Heart left ventricle (tissue), 16 donors: ENCODE measurements at places on chromosomes 5 and 9. TPM values are rescaled to one million over a fixed set of nuclear protein-coding genes. Genes with fewer than 3 reads are reported as not detected.

DNA sequence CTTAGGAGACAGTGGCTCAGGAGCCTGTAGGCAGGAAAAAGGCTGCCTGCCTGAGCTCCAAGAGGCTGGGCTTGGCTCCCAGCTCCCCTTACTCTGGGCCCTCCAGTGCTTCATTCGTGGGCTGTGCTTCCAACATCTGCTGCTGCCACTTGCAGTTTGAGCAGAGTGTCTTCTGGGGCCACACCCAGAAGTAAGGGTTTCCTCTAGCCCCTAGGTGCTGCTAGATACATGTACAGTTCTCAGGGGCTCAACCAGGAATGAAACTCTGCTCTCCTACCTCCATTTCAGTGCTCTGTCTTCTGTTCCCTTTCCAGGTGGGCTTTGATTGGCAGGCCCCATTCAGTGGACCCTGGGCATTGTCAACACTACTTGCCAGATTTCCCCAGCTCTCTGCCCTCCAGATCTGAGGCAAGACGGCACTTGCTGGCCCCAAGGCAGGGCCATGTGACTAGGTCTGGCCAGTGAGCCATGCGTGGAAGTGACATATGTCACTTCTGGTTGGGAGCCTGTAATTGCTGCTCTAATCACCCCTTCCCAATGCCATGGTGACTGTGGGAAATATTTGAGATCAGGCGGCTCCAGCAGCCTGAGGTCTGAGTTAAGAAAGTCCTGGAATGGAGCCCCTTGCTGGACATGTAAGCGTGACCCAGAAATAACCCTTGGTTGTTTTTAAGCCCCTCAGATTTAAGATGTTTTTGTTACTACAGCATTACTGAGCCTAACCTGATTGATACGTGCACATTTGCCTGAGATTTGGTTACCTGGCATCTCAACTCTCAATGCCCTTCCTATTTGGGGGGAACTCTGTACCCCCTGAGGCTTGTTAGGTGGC is 9.4 kb upstream of the BOD1 start:
- no peaks in the 10 kb centered on the region for H3K36me3 ChIP-seq
- no peak overlapping the region for H3K27ac ChIP-seq
- DNase-seq: no peak
- peaks cover 5% of the 10 kb centered on the region for H3K4me1 ChIP-seq

GABRB2 gene
- not detected for total RNA-seq

GRCh38 chr5:106171132-106171531 is 1499.6 kb downstream of the EFNA5 start:
- H3K36me3 ChIP-seq: no peaks in the 10 kb centered on the region
- no peak overlapping the region for H3K4me3 ChIP-seq
- no peak overlapping the region for H3K27ac ChIP-seq
- DNase-seq: no peak
- H3K4me1 ChIP-seq: no peaks in the 10 kb centered on the region
- H3K27me3 ChIP-seq: no peaks in the 10 kb centered on the region

- DNase-seq: no peak
- H3K27ac ChIP-seq: no peak overlapping the region
Observed at GRCh38 chr5:101663543-101663942, 632.5 kb downstream of the SLCO4C1 start.

PCDHGA6 gene
- 10.3 TPM for total RNA-seq

DNA sequence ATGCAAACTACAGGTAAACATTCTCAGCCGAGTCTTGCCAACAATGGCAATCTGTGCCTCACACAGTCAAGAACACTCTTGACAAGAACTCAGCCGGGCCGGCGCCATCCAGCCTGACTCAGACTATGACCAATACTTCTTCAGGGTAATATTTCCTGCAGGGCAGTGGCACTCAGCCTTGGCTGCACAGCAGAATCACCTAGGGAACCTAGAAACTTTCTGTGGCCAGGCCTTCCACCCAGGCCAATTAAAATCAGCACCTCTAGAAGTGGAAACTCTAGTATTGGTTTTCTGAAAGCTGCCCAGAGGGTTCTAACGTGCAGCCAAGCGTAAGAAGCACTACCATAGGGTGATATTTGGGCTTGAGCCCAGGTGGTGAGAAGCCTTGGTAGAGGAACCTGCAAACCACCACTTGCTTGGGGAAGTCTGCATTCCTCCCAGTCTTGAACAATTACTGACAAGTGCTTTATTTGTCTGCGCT is 120.6 kb downstream of the TTLL11 start:
- H3K36me3 ChIP-seq: no peaks in the 10 kb centered on the region
- no peak overlapping the region for H3K27ac ChIP-seq
- no peaks in the 10 kb centered on the region for H3K27me3 ChIP-seq
- no peaks in the 10 kb centered on the region for H3K4me1 ChIP-seq
- H3K4me3 ChIP-seq: no peak overlapping the region

DNA sequence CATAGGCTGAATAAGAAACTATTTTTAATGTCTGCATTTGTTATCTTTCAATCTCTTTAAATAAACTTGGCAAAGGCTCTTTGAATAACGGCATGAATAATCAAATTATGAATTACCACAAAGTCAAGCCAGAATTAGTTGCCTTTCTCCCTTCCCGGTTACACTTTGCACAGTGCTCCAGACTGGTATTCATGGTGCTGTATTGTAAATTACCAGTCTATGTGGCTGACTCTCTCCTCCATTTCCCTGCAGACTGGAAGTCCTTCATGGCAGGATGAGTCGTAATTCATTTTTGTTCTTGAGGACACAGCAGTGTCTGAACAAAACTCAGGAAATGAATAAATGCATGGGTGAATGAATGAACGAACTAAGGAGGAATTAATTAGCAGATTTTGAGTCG is 142.9 kb downstream of the GNA14 start:
- H3K27me3 ChIP-seq: no peaks in the 10 kb centered on the region
- H3K36me3 ChIP-seq: no peaks in the 10 kb centered on the region
- no peak for DNase-seq
- H3K27ac ChIP-seq: no peak overlapping the region
- H3K4me3 ChIP-seq: no peak overlapping the region
- H3K4me1 ChIP-seq: no peaks in the 10 kb centered on the region

- no peak overlapping the region for H3K27ac ChIP-seq
- no peak for DNase-seq
- no peaks in the 10 kb centered on the region for H3K4me1 ChIP-seq
- H3K27me3 ChIP-seq: no peaks in the 10 kb centered on the region
Observed at GRCh38 chr9:96868709-96869108, 14.4 kb upstream of the ZNF782 start.

C9orf72 gene
- 15.7 TPM for total RNA-seq

TERT gene
- total RNA-seq: not detected

- no peaks in the 10 kb centered on the region for H3K36me3 ChIP-seq
- H3K27me3 ChIP-seq: no peaks in the 10 kb centered on the region
- H3K4me3 ChIP-seq: no peak overlapping the region
- peak overlapping the region; percentile 43 for H3K27ac ChIP-seq
- DNase-seq: no peak
Observed at GRCh38 chr5:67793418-67793817, 422.1 kb upstream of the PIK3R1 start.

- no peaks in the 10 kb centered on the region for H3K4me1 ChIP-seq
- no peaks in the 10 kb centered on the region for H3K36me3 ChIP-seq
- no peak for DNase-seq
- H3K4me3 ChIP-seq: no peak overlapping the region
- H3K27ac ChIP-seq: no peak overlapping the region
- no peaks in the 10 kb centered on the region for H3K27me3 ChIP-seq
Observed at GRCh38 chr9:81508476-81508875, 180.9 kb downstream of the TLE1 start.

ZDHHC21 gene
- 6.3 TPM for total RNA-seq

DNA sequence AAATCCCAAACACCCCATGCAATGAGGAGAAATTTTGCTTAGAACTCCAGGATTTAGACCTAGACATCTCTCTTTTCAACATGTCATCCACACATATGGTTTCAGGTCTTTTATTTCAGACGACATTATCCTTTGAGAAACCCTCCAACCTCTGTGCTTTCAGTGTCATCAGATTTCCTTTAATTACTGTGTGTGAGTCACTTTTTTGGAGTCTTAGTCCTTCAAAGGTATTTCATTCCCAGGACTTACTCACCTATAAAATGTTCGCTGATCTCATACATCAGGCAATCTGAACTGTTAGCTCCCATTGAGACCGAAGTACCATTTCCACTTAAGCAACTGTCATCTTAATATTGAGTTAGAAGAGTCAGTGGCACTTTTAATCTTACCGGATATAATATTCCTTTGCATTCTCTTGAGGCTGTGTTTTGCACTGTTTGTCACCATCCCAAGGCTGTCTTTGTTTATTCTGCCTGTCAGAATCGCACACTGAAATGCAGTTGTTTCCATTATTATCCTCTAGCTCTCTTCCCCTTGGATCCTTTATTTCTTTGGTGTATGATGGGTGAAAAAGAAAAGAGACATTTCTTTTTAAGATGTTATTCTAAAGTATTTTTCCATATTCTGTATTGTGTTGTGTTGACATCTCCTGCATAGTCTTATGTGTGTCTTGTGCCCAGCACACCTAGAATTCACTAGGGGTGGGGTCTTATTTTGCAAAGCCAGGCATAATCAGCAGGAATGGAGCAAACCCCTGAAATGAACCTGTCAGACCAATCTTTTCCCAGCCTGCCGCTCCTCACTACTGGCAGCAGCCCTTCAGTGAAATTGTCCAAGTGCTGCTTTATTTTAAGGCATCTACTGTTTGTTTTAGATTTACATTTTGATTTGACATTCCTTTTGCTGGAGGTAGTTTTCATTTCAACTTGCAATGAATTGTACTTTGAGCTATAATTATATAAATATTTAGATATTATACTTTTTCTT is 155.4 kb downstream of the PAM start:
- H3K36me3 ChIP-seq: peaks cover 22% of the 10 kb centered on the region
- H3K4me3 ChIP-seq: no peak overlapping the region
- DNase-seq: no peak
- H3K4me1 ChIP-seq: peaks cover 24% of the 10 kb centered on the region

DNAJB5 gene
- total RNA-seq: 102 TPM

DNA sequence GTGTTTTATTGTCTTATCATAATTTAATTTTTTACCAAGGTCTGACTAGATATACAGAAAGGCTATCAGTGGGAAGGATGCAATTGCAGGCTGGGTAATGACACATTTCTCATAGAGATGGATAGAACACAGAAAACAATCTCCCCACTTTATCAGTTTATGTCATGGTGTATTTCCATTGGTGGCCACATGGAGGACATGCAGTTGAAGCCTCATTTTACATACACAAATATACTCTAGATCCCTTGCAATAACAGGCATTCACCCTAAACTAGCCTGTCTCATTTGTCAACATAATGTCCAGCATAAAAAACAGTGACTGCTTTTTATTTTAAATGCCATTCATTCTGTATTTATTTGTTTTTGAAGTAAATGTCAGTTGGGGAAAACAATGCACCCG is 526.3 kb downstream of the GABRG2 start:
- no peak overlapping the region for H3K27ac ChIP-seq
- H3K36me3 ChIP-seq: no peaks in the 10 kb centered on the region
- no peaks in the 10 kb centered on the region for H3K4me1 ChIP-seq
- H3K27me3 ChIP-seq: no peaks in the 10 kb centered on the region

NRG2 gene
- total RNA-seq: 3.4 TPM

DNA sequence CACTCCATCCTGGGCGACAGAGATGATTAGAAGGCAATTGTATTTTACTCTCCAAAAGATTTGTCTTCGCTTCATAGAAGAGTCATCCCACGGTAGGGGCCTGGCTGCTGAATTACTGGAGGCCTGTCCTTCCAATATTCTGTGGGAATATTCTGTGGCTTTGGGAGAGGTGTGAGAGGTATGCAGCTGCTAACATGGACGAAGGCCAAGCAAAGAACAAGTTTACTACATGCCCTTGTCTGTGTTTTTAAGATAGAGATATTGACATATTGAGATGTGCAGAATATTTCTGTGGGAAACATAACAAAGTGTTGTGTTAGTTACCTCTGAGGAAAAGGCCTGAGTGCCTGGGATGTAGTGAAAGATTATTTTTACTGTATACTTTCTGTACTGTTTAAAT is 71.8 kb upstream of the SMIM15 start:
- H3K36me3 ChIP-seq: no peaks in the 10 kb centered on the region
- H3K27ac ChIP-seq: no peak overlapping the region
- no peaks in the 10 kb centered on the region for H3K27me3 ChIP-seq
- no peak overlapping the region for H3K4me3 ChIP-seq
- DNase-seq: no peak
- peaks cover 9% of the 10 kb centered on the region for H3K4me1 ChIP-seq

C9orf50 gene
- total RNA-seq: not detected

DNA sequence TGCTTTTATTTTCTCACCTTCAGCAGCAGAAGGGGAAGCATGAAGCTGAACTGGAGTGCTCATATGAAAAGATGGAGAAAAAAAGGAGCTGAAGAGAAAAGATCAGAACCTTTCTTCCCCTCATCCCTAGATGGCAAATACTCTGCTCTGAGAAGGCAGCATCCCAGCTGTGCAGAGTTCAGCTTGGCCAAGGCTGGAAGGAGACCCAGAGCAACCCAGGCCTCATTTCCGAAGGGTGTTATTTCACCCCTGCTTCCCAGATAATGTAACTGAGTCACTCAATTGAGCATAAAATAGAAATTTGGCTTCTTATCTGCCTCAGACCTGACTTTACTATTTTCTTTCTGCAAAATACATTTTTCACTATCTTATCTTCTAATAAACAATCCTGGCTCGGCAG is 489.9 kb upstream of the BRINP1 start:
- H3K4me3 ChIP-seq: no peak overlapping the region
- no peaks in the 10 kb centered on the region for H3K4me1 ChIP-seq
- H3K27me3 ChIP-seq: no peaks in the 10 kb centered on the region
- DNase-seq: no peak

DNA sequence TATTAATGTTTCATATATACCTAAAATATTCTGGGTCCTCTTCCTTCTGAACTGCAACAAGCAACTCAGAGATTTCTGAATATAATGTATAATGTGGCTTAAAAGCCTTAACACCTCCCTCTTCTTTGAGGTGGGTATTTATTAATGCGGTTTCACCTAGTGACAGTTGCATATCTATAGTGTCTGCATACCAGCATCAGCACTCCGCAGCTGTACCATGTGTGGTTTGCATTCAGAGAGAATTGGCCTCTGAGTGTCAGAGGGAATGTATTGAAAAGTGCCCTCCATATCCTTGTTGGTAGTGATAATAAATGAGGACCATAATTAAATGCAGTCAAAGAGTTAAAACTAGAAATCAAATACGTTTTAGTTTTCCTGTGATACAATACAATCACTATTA is 256.6 kb upstream of the ARRDC3 start:
- no peak overlapping the region for H3K4me3 ChIP-seq
- H3K27me3 ChIP-seq: no peaks in the 10 kb centered on the region
- no peaks in the 10 kb centered on the region for H3K36me3 ChIP-seq
- no peaks in the 10 kb centered on the region for H3K4me1 ChIP-seq
- H3K27ac ChIP-seq: no peak overlapping the region
- no peak for DNase-seq

GGTA1 gene
- total RNA-seq: 22.5 TPM

PCDHGB1 gene
- 4.4 TPM for total RNA-seq

HMCN2 gene
- 3.5 TPM for total RNA-seq

DNA sequence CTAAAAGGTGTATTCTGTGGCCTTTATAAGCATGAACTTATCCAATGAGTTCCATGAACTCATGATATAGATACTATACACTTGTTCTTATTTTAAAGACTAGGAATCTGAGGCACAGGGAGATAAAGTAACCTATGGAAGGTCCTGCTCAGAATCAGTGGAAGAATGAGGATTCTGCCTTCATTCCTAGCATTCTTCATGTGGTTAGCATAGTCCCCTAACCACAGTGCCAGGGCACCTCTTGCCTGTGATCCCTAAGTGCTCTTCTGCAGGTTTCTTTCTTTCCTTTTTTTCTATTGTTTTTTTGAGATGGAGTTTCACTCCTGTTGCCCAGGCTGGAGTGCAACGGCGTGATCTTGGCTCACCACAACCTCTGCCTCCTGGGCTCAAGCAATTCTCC is 174.1 kb downstream of the C9orf152 start:
- no peak overlapping the region for H3K4me3 ChIP-seq
- DNase-seq: no peak
- H3K27me3 ChIP-seq: no peaks in the 10 kb centered on the region
- no peaks in the 10 kb centered on the region for H3K36me3 ChIP-seq

FOXD4L4 gene
- total RNA-seq: not detected
